ENCODE measurements at places on chromosomes 13 and 19.

GRCh38 chr13:60343978-60344377 is 53.0 kb upstream of the TDRD3 start:
- no peaks in the 10 kb centered on the region for H3K4me1 ChIP-seq
- no peaks in the 10 kb centered on the region for H3K36me3 ChIP-seq
- no peak for DNase-seq
- no peak overlapping the region for H3K27ac ChIP-seq
- H3K27me3 ChIP-seq: no peaks in the 10 kb centered on the region

DNA sequence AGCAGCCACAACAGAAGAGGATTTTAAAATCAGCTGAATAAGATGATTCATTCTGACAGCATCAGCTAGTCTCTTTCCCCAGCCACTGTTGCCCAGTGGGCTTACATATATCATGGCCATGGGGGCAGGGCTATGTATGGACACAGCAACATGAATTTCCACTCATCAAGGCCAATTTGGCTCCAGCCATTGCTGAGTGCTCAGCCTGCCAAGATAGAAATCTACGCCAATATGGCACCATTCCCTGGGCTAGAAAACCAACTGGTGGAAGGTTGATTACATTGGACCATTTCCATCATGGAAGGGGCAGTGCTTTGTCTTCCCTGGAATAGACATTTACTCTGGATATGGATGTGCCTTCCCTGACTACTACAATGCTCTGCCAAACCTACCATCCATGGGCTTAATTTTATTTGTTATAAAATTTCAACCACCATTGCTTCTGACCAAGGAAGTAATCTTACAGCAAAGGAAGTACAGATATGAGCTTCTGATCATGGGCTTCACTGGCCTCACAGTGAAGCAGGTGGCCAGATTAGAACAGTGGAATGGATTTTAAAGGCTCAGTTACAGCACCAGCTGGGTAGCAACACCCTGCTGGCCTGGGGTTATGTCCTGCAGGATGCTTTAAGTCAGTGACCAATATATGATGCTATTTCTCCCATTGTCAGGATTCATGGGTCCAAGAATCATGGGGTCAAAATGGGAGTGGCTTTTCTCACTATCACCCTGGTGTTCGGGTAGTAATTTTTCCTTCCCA is 9.8 kb upstream of the ALOX5AP start:
- H3K36me3 ChIP-seq: no peaks in the 10 kb centered on the region
- DNase-seq: no peak
- no peaks in the 10 kb centered on the region for H3K27me3 ChIP-seq
- H3K4me1 ChIP-seq: peaks cover 7% of the 10 kb centered on the region

DNA sequence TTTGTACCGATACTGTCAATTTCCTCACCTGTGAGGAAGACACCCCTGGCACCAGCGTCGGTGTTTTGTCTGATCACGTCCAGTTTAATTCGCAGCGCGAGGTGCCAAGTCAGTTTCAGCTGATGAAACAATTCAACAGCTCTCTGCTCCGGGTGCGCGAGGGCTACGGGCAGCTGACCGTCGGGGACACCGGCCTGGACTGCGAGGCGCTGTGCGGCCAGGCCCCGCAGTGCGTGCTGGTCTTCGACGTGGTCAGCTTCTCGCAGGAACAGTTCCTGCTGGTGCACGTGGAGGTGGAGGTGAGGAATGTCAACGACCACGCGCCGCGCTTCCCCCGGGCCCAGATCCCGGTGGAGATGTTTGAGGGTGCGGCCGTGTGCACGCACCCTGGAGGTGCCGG is 171.5 kb downstream of the OLFM4 start:
- H3K36me3 ChIP-seq: no peaks in the 10 kb centered on the region
- no peaks in the 10 kb centered on the region for H3K27me3 ChIP-seq
- no peak overlapping the region for H3K27ac ChIP-seq
- H3K4me3 ChIP-seq: no peak overlapping the region
- no peaks in the 10 kb centered on the region for H3K4me1 ChIP-seq

DNA sequence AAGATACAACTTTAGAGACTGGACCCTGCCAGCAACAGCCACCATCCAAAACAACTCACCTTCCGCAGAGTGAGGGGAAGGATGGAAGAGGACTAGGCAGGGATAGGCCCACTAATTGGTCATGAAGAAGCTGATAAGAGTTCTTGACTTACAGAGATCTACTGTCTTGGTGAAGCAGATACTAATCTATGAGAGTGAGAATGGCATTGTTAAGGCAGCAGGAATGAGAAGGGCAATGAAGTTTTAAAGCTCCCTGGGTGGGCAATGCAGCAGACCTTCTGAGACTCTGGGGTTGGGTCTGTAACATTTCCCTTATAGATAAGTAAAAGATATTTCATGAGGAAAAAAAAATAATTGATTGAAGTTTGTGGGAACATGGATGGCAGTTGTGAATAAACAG is 63.7 kb downstream of the KLF12 start:
- H3K36me3 ChIP-seq: no peaks in the 10 kb centered on the region
- no peak for DNase-seq
- peaks cover 31% of the 10 kb centered on the region for H3K4me1 ChIP-seq
- peak overlapping the region; percentile 17 for H3K4me3 ChIP-seq

DNA sequence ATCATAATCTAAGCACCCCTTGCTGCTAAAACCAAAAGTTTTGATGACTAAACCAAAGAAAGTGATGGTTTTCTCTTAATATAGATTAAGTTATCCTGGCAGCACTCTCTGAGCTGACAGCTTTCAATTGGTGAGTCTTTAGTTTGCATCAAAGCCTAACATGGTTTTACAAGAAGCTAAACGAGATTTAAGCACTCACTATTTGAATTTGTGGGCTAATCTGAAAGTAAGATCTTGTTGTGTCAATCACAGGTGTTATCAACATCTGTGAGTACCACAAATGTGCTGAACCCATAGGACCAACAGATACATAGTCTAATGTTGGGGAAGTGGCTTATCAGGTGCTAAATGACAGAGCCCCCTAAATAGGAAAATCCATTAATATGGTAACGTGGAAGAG is 223.9 kb downstream of the LHFPL6 start:
- DNase-seq: peak; percentile 37
- no peaks in the 10 kb centered on the region for H3K36me3 ChIP-seq
- no peaks in the 10 kb centered on the region for H3K27me3 ChIP-seq
- no peak overlapping the region for H3K4me3 ChIP-seq

DNA sequence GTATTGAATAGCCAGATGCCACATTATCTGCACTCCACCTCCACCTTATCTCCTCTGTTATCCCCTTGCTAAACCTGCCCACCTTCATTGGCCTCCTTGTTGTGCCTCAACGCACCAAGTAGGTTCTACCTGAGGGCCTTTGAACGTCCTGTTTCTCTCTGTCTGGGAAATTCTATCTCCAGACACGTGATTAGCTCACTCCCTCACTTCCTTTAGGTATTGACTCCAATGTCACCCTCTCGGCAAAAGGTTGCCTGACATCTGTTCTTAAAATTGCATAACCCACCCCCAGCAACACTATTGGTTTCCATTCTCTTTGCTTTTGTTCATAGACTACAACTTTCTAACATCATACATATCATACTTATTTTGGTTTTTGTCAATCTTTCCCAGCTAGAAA is 56.5 kb upstream of the MEDAG start:
- no peak overlapping the region for H3K27ac ChIP-seq
- H3K27me3 ChIP-seq: no peaks in the 10 kb centered on the region
- no peak for DNase-seq
- H3K4me3 ChIP-seq: no peak overlapping the region
- H3K36me3 ChIP-seq: no peaks in the 10 kb centered on the region

GRCh38 chr13:50179977-50180376 is 164.7 kb downstream of the KCNRG start:
- no peak overlapping the region for H3K4me3 ChIP-seq
- DNase-seq: no peak
- no peaks in the 10 kb centered on the region for H3K36me3 ChIP-seq
- H3K27me3 ChIP-seq: no peaks in the 10 kb centered on the region

- 0 out of 2 replicates have a peak, but pooled peaks cover 4% of the 10 kb centered on the region for H3K36me3 ChIP-seq
- no peaks in the 10 kb centered on the region for H3K27me3 ChIP-seq
- H3K27ac ChIP-seq: no peak overlapping the region
Observed at GRCh38 chr13:111270765-111271698, 49.4 kb upstream of the TEX29 start.

GRCh38 chr13:113639616-113640262 is 18.3 kb downstream of the ATP4B start:
- peaks cover 23% of the 10 kb centered on the region for H3K36me3 ChIP-seq
- no peak overlapping the region for H3K27ac ChIP-seq
- H3K4me3 ChIP-seq: no peak overlapping the region
- H3K27me3 ChIP-seq: no peaks in the 10 kb centered on the region
- H3K4me1 ChIP-seq: no peaks in the 10 kb centered on the region

- no peaks in the 10 kb centered on the region for H3K36me3 ChIP-seq
- no peaks in the 10 kb centered on the region for H3K4me1 ChIP-seq
- no peak overlapping the region for H3K4me3 ChIP-seq
- no peak for DNase-seq
- H3K27ac ChIP-seq: no peak overlapping the region
- H3K27me3 ChIP-seq: no peaks in the 10 kb centered on the region
Observed at GRCh38 chr13:75723901-75724300, 87.8 kb downstream of the LMO7 start.

GRCh38 chr13:46267166-46267565 is 55.4 kb downstream of the LRRC63 start:
- H3K36me3 ChIP-seq: no peaks in the 10 kb centered on the region
- H3K27me3 ChIP-seq: no peaks in the 10 kb centered on the region
- no peak overlapping the region for H3K4me3 ChIP-seq
- no peaks in the 10 kb centered on the region for H3K4me1 ChIP-seq
- no peak for DNase-seq
- H3K27ac ChIP-seq: no peak overlapping the region

DNA sequence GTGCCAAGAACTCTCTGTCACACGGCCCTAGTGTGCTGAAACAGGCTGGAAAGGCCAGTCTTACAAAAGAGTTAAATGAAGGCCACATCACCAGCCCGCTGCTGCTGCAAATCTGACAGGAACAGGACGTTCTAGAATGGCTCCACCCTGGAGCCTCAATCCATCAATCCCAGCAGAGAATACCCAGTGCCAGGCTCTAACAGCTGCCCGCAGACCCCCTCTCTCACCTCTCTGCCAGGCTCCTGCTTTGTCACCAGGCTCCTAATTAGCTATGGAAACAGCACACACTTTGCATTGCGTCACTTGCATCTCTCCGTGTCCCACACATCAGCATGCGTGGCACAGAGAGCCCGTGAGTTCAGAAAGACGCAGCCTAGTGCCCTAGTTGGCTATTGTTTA is 314.1 kb downstream of the FOXO1 start:
- H3K27ac ChIP-seq: no peak overlapping the region
- H3K4me1 ChIP-seq: no peaks in the 10 kb centered on the region
- H3K4me3 ChIP-seq: no peak overlapping the region
- no peaks in the 10 kb centered on the region for H3K36me3 ChIP-seq
- H3K27me3 ChIP-seq: no peaks in the 10 kb centered on the region

- no peak overlapping the region for H3K4me3 ChIP-seq
- DNase-seq: no peak
- H3K27me3 ChIP-seq: no peaks in the 10 kb centered on the region
Observed at GRCh38 chr13:61728471-61728870, 312.8 kb upstream of the PCDH20 start.

GRCh38 chr13:43815204-43815603 is 28.4 kb upstream of the ENOX1 start:
- no peak overlapping the region for H3K27ac ChIP-seq
- DNase-seq: no peak
- no peaks in the 10 kb centered on the region for H3K36me3 ChIP-seq
- H3K4me3 ChIP-seq: no peak overlapping the region
- no peaks in the 10 kb centered on the region for H3K27me3 ChIP-seq

GRCh38 chr19:44720945-44721344 is 22.0 kb downstream of the CEACAM16 start:
- H3K4me3 ChIP-seq: no peak overlapping the region
- no peaks in the 10 kb centered on the region for H3K36me3 ChIP-seq
- H3K27me3 ChIP-seq: no peaks in the 10 kb centered on the region

DNA sequence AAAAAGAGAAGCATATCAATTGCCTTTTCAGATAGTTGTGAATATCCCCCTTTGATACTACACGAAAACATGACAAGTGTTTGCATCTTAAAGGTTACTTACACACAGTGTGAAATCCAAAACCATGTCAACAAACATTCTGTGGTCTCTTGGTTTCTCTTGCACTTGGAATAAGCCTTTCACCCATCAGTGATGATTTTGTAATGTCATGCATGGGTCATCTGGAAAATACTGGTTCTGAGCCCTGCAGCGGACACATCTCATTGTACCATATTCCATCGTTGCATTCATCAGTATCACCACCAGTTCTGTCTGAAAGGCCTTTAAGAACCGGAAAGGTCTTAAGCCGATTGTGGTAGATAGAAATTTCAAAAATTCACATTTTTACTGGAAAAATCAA is 65.4 kb upstream of the SOX1 start:
- no peaks in the 10 kb centered on the region for H3K36me3 ChIP-seq
- no peak overlapping the region for H3K4me3 ChIP-seq
- H3K27me3 ChIP-seq: no peaks in the 10 kb centered on the region
- no peak for DNase-seq
- H3K4me1 ChIP-seq: no peaks in the 10 kb centered on the region

- no peaks in the 10 kb centered on the region for H3K4me1 ChIP-seq
- no peak overlapping the region for H3K4me3 ChIP-seq
- H3K27me3 ChIP-seq: no peaks in the 10 kb centered on the region
- peaks cover 12% of the 10 kb centered on the region for H3K36me3 ChIP-seq
- DNase-seq: no peak
Observed at GRCh38 chr13:109756778-109757177, 29.6 kb downstream of the IRS2 start.

DNA sequence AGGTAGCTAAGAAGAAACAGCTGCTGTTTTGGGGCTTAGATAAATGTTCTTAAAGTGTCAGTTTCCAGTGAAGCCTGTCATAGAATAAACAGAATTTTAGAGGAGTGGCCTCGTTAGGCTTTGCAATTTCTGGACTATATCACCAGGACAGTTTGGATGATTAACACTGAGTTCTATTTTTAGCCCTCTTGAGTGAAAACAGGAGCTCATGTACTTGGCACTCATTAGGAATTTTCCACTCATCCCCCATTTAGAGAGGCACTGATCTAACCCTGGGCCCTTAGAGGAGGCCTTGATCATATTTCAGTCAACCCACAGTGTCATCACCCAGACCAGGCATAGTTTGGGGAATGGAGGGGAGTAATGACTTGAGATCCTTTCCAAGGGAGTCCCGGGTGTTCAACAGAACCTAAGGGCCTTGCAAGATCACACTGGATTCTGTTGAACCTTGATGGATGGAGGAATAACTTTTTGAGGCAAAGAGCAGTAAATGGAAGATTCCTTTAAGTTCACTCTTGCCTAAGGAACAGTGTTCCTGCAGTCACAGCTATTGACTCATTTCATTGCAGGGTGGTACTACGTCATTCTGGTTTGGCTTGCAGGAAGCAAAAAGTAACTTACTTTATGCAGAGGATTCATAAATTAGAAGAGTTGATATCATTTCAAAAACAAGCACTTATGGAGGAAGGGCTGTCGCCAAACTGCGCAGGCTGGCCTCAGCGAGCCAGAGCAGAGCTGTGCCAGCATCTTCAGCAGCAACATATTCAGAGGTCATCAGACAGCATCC is 160.2 kb downstream of the SLC7A1 start:
- no peaks in the 10 kb centered on the region for H3K27me3 ChIP-seq
- DNase-seq: no peak
- H3K27ac ChIP-seq: no peak overlapping the region
- H3K36me3 ChIP-seq: no peaks in the 10 kb centered on the region
- H3K4me1 ChIP-seq: peaks cover 3% of the 10 kb centered on the region
- H3K4me3 ChIP-seq: no peak overlapping the region

All from MM.1S (cell line).